ENCODE measurements at places on chromosomes 2 and 18.
A peak's percentile ranks its signal among the peaks of the same experiment; 100 is the strongest.

- no peak for DNase-seq
Measured at GRCh38 chr18:44507729-44508325, 172.9 kb upstream of the SETBP1 start.

GRCh38 chr2:105126336-105126735, 88.5 kb downstream of the MRPS9 start:
- DNase-seq, result no peak

- DNase-seq, result no peak
Measured at GRCh38 chr2:218478544-218478943, 59.6 kb downstream of the VIL1 start.

DNA sequence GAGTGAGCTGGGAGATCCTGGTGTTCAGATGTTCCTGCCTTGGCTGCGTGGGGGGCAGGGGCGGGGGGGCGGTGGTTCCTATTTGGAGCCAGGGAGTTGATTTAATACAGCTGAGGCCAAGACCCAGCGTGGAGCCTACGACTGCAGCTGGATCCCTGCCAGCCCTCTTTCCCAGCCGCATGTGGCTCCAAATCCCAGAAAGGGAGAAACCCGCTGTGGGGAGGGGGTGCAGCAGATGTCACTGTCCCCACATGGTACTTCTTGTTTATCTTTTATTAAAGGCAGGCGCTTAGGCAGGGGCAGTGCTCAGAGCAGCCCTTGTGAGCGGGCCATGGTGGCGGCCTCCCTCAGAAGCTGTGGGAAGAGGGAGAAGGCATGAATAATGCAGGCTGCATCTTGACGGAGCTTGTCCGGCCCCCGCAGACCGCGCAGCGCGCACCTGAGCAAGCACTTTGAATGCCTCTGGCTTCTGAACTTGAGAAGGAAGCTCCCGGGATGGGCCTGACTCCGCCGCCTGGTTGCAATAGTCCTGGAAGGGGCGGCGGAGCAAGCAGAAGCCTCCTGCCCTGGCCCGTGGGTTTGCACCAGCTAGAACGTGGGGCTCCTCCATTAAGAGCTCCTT, 112.1 kb downstream of the GLI2 start:
- peak; percentile 59 for DNase-seq

- no peak for DNase-seq
Measured at GRCh38 chr2:71926089-71926447, 221.6 kb downstream of the CYP26B1 start.

DNA sequence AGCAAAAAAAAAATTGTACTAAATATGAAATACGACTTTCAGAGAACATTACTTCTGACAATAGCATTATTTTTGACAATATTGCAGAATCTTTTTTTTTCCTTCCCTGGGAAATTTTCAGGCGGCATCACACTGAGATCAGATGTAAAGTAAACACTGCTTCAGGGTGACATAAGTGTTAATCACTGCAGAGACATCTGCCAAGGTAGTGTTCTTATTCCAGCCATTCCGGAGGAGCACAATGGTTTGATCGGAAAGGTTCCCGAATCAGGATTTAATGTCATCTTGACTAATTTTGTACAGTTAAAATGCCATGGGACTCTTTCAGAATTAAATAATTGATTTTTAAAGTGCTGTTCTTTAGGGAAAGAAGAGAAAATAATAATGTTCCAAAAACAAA, 56.7 kb upstream of the ZNF236 start:
- DNase-seq, result peak; percentile 62

GRCh38 chr2:168396131-168396530, 59.9 kb upstream of the CERS6 start:
- DNase-seq, result no peak

DNA sequence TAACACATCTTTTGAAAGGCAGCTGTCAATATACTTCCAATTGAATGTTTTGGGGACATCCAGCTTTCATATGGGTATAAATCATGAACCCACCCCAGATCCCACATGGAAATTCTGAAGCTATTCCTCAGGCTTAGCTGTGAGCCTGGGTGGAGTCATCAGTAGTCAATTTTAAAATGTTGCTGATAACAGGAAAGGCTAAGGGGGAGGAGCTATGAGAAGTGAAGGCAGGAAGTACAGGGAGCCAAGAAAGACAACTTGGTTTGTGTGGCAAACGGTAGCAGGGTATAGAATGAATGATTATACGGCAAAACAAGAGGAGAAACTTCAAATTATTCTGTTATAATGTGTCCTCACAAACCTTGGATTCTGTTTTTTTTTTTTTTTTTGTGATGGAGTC, 108.6 kb downstream of the QPCT start:
- no peak for DNase-seq

DNA sequence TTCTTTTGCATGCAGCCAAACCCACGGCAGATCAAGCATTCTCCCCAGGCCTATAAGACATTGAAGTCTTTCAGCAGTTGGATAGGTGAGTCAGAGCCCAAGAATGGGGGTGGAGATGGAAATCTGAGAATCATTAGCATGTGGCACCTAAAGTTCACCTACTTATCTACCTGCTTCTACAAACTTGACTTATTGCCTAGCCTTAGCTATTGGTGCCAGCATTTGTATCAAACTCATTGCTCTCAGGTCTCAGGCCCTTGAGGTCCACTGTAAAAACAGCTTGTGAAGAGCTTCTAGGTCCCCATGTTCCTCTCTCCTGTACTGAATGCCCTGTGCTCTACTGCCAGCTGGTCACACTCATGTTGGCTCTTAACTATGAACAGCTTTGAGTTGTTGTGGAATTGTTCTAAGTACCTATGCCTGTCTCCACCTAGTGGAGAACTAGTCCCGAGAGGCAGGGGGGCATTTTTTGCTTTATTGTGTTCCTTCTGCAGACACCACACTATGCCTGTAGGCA, 278.4 kb upstream of the SPRED2 start:
- no peak for DNase-seq

DNA sequence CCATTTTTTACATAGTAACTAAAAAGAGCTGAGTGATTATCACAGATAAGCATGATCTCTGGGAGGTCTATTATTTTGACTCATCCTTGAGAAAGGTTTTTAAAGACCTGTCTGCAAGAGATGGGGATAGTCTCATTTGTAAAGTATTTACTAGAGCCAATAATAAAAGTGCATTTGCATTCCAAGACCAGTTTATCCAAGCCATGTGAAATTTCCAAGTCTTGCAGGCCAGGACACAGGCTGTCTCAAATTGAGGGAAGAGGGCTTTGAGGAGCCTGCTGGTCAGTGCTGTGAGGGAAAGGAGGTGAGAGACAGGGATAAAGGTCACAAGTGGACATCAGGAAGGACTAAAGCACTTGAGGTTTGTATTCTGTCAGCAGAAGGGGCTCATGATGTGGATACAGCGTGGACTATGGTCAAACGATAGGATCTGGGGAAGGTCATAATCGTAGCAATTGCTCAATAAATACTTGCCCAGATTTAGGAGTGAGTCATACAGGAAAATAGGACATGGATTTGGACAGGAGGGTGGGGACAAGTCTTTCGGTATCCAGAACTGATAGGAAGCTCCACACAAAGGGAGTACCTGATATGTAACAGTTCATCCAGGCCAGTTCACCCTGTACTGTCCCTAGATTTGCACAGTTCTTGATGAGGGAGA, 6.6 kb upstream of the CDH2 start:
- no peak for DNase-seq

- DNase-seq, result no peak
Measured at GRCh38 chr18:28390022-28390421, 213.1 kb upstream of the CDH2 start.

GRCh38 chr2:139613264-139613663, 833.1 kb upstream of the NXPH2 start:
- DNase-seq, result peak; percentile 94

DNA sequence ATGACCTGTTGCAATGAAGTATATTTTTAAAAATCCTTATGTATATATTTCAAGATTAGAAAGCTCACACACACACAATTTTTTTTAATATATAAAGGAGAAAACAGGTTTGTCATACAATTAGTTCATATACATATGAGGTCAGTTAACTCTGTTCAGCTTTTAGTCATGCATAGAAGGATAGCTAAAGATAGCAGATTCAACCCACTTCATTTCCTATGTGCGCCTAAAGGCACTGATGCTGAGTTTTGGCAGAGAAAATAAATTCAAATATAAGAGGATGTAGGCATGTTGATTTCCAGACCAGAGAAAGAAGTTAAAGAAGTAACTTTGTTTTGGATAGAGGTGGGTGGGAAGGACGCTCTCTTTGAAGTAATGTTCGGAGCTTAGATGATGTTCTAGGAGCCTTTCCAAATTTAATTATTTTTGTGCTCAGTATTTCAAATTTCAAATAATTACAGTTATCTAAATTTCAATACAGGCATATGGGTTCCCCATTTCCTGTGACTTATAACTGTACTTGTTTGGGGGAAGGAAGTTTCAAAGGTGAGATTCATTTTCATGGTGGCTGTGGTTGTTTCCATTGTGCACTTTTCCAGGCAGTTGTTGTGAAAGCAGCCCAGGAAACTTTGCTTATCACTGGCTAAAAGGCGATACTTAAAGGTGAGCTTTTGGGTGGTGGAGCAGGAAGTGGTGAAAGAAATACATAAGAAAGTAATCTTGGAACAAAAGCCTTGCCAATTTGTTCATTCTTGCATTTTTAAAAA, 523.4 kb upstream of the FANCL start:
- DNase-seq, result no peak

- DNase-seq, result no peak
Measured at GRCh38 chr2:196215376-196215775, 44.0 kb upstream of the STK17B start.

- DNase-seq, result peak; percentile 56
Measured at GRCh38 chr2:150129921-150130575, 357.4 kb downstream of the RND3 start.

DNA sequence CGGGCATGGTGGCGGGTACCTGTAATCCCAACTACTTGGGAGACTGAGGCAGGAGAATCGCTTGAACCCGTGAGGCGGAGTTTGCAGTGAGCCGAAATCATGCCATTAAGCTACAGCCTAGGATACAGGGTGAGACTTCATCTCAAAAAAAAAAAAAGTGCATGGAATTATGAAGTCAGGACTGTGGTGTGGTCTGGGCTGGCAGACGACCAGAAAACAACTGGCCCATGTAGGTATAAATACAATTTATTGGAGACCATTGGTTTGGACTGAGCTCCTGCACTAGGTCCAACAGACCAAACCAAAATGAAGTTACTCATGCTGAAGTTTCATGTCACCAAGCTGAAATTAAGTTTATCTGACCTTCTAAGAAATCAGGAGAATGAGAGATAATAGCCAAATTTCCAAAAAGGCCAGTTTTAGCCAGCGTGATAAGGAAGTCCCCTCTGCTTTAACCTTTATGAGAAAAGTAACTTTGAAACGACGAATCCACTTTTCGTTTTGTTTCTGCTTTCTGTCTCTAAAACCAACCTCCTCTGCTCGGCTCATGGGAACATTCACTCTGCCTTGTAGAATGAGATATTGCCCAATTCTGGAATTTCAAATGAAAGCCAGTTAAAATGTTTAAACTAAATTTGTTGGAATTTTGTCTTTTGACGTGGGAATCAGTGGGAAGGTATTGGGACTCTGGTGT, 17.7 kb upstream of the RAB10 start:
- no peak for DNase-seq
